ENCODE measurements at places on chromosomes 4 and X. TPM values are rescaled to one million over a fixed set of nuclear protein-coding genes. Genes with fewer than 3 reads are reported as not detected.

DNA sequence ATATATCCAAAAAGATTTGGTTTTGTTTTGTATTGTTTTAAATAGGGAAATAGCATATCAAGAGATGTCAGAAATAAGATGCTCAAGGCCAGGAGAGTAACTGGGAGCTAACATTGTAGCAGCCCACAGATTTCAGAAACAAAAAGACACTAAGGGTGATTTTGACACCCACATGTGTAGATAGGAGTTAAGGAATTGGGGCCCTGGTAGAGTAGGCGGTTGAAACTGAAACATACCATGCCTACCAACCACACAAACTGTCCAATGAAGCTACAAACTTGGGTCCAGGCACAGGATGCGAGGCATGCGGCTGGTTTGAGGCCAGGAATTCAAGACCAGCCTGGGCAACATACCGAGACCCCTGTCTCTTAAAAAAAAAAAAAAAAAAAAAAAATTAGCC, 6.3 kb upstream of the HSPA4L start:
- no peak overlapping the region for H3K4me3 ChIP-seq
- H3K27ac ChIP-seq = no peak overlapping the region
- H3K36me3 ChIP-seq = no peaks in the 10 kb centered on the region

GRCh38 chrX:131609480-131609879, 65.6 kb downstream of the OR13H1 start:
- H3K27ac ChIP-seq = no peak overlapping the region
- no peaks in the 10 kb centered on the region for H3K27me3 ChIP-seq
- peaks cover 11% of the 10 kb centered on the region for H3K4me1 ChIP-seq

- H3K4me3 ChIP-seq = no peak overlapping the region
- H3K4me1 ChIP-seq = no peaks in the 10 kb centered on the region
- no peaks in the 10 kb centered on the region for H3K27me3 ChIP-seq
- DNase-seq = no peak
- H3K36me3 ChIP-seq = no peaks in the 10 kb centered on the region
- no peak overlapping the region for H3K27ac ChIP-seq
Measured at GRCh38 chrX:142036116-142036515, 132.4 kb downstream of the MAGEC1 start.

Gene DCHS2
- total RNA-seq = 0.43 TPM

Gene F8A2
- not detected for total RNA-seq

DNA sequence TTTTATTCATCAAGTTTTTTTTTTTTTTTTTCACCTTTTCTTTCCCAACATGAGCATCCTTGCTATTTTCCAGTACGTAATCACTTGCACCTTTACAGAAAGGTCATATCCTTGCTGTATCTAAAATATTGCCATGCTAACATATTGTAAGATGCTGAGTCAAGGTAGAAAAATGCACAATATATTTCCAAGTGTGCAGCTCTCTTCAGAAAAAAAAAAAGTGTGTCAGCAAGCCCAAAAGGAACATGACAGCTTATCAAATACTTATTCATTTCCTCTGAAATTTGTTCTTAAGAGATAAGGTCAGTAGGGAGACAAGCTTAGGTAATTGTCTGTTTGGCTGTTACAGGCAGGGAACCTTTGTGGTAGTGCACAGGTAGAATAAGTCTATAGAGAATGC, 27.0 kb downstream of the SH2D1A start:
- no peak overlapping the region for H3K4me3 ChIP-seq
- H3K27me3 ChIP-seq = no peaks in the 10 kb centered on the region
- H3K4me1 ChIP-seq = peaks cover 13% of the 10 kb centered on the region
- H3K36me3 ChIP-seq = no peaks in the 10 kb centered on the region
- no peak for DNase-seq

DNA sequence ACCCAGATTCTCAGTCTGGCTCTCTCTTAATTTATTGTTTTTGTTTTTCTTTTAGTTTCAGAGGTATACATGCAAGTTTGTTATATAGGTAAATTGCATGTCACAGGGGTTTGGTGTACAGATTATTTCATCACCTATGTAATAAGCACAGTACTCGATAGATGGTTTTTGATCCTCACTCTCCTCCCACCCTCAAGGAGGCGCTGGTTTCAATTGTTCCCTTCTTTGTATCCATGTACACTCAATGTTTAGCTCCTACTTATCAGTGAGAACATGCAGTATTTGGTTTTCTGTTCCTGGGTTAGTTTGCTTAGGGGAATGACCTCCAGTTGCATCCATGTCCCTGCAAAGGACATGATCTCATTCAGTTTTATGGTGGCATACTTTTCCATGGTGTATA, 198.4 kb downstream of the STK32B start:
- H3K4me3 ChIP-seq = no peak overlapping the region
- no peak for DNase-seq
- no peaks in the 10 kb centered on the region for H3K4me1 ChIP-seq

Gene KCNIP4
- 0.43 TPM for total RNA-seq

DNA sequence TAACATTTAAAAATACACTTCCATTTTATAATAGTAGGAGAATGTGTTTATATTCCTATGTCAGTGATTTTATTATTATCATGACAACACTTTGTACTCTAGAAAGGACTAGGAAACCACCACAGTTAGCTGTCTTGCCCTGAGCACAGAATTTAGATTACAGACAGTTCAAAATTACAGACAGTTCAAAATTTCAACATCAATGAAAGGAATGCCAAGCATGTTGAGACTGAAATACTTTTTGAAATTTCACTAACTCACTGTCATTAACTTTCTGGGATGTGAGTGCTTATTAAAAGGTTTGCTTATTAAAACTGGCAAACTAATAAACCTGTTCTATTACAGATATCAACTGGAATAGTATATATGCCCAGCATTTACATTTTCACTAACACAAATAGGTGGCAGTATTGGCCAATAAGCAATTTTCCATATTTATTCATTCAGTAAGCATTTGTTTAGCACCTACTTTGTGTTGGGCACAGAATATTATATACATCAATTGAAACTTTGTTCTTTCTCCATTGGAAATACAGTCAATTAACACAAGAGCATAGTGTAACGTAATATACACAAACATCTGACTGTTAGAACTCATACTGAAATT, 179.4 kb downstream of the FBXW7 start:
- no peak overlapping the region for H3K4me3 ChIP-seq
- peaks cover 13% of the 10 kb centered on the region for H3K4me1 ChIP-seq
- DNase-seq = no peak
- H3K36me3 ChIP-seq = no peaks in the 10 kb centered on the region
- no peak overlapping the region for H3K27ac ChIP-seq

Gene DOCK11
- total RNA-seq = 5.8 TPM

DNA sequence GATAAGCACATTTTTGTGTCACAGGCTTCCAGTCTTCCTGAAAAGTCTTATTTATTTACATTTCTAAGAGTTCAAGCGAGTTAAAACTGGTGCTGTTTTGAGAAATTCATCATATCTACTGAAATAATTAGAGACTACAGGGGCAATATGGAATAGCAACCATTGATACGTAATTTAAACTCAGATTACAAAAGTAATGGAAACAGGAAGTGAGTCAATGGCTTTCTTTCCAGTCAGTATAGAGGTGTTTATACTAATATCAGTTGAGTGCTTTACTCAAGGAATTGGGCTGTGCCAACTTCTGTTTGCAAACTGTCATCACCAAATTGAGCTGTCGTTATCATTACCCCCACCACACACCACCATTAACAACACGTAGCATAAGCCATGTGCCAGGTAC, 222.7 kb downstream of the COL25A1 start:
- no peak overlapping the region for H3K4me3 ChIP-seq
- H3K4me1 ChIP-seq = peaks cover 12% of the 10 kb centered on the region
- no peaks in the 10 kb centered on the region for H3K36me3 ChIP-seq
- H3K27ac ChIP-seq = no peak overlapping the region
- no peak for DNase-seq

DNA sequence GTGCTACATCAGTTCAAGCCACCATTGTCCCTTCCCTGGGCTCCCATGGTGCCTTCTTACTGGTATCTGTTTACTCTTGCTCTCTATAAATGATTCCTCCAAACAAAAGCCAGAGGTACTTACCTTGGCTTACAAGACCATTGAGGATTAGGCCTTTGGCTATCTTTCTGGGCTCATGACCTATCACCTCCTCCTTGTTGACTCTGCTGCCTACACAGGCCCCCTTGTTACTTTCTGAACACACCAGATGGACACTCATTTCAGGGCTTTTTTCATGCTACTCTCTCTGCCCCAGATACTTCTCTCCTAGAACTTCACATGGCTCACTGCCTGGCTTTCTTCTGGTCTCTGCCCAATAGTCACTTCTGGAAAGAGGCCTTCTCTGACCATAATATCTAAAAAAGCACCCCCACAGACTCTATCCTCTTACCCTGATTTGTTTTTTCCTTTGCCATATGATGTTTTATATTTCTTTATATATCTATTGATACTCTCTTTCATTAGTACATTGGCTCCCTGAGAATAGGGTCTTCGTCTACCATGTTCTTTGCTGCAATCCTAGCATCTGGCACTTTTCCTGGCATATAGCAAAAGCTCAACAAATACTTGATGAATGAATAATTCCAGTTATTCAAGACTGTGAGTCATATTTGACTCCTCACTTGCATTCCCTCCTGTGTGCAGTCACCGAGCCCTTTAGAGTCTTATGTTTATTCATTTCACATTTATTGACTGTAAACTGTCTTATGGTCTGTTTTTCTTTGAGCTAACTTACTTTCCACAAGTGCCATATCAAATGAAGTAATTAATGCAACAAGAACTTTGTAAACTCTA, 27.1 kb upstream of the TAPT1 start:
- H3K4me1 ChIP-seq = peaks cover 11% of the 10 kb centered on the region
- H3K27ac ChIP-seq = no peak overlapping the region
- peaks cover 33% of the 10 kb centered on the region for H3K36me3 ChIP-seq
- no peak for DNase-seq
- no peak overlapping the region for H3K4me3 ChIP-seq

Gene MAGIX
- 5.0 TPM for total RNA-seq

DNA sequence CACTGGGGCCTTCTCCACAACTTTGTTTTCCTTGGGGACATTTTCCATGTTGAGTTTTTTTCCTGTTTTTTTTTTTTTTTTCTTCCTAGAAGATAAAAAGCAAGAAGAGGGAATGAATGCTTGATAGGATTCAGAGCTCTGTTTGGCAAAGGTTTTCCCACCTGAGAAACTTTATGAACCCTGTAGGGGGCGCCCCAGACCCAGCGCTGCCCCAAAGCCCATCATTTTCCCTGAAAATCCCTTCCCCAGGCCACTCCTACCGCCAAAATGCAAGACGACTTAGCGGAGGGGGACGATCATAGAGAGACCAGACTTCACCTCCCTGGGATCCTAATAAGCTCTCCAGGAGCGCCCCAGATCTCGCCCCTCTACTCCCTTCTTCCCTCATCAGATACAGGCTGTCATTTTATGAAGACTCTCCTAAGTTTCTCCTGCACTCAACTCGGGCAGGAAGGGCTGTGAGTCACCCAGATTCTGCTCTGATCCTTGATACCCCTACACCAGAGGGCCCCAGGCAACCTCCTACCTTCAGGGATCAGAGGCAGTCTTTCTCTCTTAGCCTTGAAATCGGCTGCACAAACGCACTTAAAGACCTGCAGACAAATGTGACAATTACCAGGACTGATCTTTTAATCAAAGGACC, 1.4 kb downstream of the BEX5 start:
- peak overlapping the region; percentile 99 for H3K27ac ChIP-seq
- H3K27me3 ChIP-seq = no peaks in the 10 kb centered on the region
- no peak for DNase-seq
- H3K4me1 ChIP-seq = peaks cover 10% of the 10 kb centered on the region
- H3K4me3 ChIP-seq = peak overlapping the region; percentile 97

Gene MAMLD1
- total RNA-seq = 4.4 TPM

GRCh38 chr4:142065086-142065647, 428.8 kb downstream of the IL15 start:
- no peaks in the 10 kb centered on the region for H3K4me1 ChIP-seq
- H3K36me3 ChIP-seq = no peaks in the 10 kb centered on the region
- no peak overlapping the region for H3K4me3 ChIP-seq
- DNase-seq = no peak

GRCh38 chrX:140933016-140933415, 69.4 kb upstream of the SPANXB1 start:
- H3K36me3 ChIP-seq = no peaks in the 10 kb centered on the region
- no peaks in the 10 kb centered on the region for H3K27me3 ChIP-seq
- no peak for DNase-seq
- H3K4me1 ChIP-seq = peaks cover 8% of the 10 kb centered on the region

Gene CXorf49
- not detected for total RNA-seq

- peaks cover 1% of the 10 kb centered on the region for H3K4me1 ChIP-seq
- no peak for DNase-seq
- H3K27me3 ChIP-seq = no peaks in the 10 kb centered on the region
- H3K27ac ChIP-seq = no peak overlapping the region
Measured at GRCh38 chr4:23041501-23041900, 348.8 kb downstream of the GBA3 start.

Gene BMPR1B
- 21.1 TPM for total RNA-seq

Gene PAGE1
- not detected for total RNA-seq

Gene CD40LG
- not detected for total RNA-seq

GRCh38 chrX:99914635-99915034, 495.4 kb downstream of the PCDH19 start:
- no peak overlapping the region for H3K4me3 ChIP-seq
- H3K4me1 ChIP-seq = peaks cover 27% of the 10 kb centered on the region
- H3K27me3 ChIP-seq = no peaks in the 10 kb centered on the region
- H3K27ac ChIP-seq = peak overlapping the region; percentile 46

DNA sequence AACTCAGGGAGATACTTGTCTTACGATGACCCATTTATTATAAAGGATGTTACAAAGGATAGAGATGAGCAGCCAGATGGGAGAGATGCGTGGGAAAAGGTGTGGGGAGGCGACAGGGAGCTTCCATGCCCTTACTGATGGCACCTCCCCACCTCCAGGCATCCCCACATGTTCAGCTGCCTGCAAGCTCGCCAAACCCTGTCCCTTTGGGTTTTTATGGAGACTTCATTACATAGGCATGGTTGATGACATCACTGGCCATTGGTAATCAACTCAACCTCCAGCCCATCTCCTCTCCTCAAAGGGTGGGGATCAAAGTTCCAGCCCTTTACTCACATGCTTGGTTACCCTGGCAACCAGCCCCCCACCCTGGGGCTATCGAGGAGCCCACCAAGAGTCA, 29.4 kb upstream of the SLC2A9 start:
- H3K36me3 ChIP-seq = no peaks in the 10 kb centered on the region
- H3K4me1 ChIP-seq = peaks cover 22% of the 10 kb centered on the region
- peaks cover 3% of the 10 kb centered on the region for H3K27me3 ChIP-seq
- no peak overlapping the region for H3K27ac ChIP-seq
- DNase-seq = no peak

Gene AREG
- 2.2 TPM for total RNA-seq
